ENCODE measurements at places on chromosomes 1 and 21.

DNA sequence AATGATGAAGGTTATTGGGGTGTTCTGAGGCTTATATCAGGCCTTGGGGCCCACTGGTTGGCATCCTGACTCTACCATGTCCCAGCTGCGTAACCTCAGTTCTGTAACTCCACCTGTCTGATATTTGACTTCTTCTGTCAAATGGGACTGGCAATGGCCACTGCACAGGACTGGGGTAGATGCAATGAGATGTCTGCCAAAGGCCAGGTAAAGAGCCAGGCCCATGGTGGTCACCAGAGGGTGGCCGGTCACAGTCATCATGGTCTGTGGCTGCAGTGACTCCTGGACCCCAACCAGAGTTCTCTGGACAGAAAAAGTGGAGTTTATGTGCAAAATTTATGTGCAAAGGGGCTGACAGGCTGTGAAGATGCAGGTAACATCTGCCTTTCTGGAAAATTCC, 173.3 kb downstream of the PTPRU start:
- DNase-seq: no peak

GRCh38 chr1:234226113-234226818, 147.0 kb upstream of the COA6 start:
- DNase-seq: no peak

GRCh38 chr1:11501491-11501897, 22.5 kb downstream of the DISP3 start:
- no peak for DNase-seq

DNA sequence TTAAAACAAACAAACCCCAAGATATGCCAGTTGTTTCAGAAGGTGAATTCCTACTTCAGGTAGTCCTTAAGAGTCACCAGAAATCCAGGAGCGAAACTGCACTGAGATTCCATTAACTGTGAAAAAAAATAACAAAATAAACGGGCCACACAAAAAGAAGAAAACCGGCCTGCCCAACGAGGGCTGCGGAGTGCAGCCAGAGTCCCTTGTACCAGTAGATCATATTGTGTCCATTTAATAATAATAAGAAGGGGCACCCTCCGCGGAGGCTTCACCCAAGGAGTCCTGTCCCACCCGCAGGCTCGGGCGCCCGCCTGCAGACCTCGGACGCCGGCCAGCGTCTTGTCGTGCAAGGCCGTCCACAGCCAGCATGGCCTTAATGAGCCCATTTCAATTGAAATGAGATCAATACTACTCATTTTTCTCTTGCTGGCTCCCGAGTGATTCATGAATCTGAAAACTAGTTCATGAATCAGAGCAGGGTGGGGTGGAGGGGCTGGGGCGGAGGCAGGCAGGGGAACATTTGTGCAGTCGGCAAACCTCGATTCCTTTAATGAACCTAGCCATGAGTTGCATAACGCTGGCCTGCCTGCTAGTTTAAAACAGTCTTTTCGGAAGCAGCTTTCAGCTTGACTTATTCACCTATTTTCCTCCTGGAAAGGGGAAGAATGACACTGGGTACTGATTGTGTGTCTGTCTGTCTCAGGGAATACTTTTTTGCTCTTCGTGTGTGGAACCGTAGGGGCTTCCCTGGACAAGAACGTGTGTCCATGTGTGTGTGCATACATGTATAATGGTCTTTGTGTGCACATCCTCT, 113.1 kb upstream of the IRF2BP2 start:
- peak; percentile 72 for DNase-seq

DNA sequence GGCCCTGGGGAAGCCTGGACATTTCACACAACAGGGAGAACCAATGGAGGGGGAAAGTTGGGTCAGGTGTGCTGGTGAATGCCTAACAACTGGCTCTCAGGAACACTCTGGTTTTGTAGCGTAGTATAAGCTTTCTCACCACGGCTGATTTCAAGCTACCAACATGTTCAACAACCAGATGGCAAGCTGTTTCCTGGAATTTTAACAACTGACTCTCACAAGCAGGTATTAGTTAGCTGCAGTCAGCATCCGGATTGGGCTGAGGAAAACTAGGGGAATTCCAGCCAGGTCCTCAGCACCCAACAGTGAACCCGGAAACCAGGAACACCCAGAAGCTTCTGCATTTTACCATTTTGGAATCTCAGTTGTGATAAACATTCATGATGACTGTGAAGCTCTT, 162.3 kb upstream of the CAMK1G start:
- DNase-seq: peak; percentile 44

DNA sequence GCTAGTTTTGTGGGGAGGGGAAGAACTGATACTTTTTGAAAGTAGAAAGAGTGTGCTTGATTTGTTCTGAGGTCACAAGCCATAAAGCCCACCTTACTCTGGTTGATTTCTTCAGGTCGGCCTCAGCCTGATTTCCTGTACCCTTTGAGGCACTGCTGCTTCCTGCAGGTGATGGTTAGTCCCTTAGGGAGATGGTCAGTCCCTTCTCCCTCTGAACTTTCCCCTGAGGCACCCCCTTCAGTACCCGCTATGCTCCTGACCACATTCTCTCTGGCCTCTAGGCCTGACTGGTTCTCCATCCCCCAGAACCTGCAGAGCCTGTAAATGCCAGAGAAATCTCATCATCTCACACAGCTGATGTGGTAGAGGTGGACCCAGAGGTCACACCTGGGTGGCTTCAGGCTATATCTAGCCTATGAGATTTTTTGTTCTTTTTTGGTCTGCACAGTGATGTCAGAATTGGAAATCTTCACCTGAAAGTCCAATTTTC, 15.0 kb upstream of the ID3 start:
- DNase-seq: no peak

DNA sequence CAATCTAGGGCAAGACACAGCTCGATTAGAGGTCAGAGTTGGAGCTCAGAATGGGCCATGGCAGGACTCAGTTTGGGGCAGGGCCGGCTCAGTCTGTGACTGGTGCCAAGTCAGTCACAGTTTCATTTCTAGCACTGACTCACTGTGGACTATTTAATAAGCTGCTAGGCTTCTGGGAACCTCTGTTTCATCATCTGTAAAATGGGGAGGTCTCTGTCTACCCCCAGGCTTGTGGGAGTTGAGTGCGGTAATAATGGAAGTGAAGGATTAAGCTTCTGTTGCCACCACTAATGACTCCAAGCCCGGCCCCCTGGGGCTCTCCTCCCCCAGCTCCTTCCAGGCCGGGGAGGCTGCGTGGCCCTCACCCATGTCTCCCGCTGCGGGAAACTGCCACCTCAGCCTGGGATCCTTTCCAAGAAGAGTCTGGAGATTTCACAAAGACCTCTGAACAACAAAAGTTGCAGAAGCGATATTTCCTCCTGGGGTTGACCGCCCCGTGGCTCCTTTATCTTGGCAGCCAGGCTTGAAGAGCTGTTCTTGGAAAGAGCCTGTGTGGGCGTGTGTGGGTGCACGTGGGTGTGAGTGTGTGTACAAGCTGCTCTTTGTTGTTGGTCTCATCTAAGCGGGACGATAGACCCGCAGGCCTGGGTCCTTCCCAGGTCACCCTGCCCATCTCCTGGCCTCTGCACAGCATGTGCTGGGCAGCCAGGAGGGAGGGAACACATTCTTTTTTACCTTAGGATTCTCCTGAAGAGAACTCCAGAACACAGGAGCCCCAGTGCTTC, 29.1 kb downstream of the KNCN start:
- DNase-seq: peak; percentile 55

DNA sequence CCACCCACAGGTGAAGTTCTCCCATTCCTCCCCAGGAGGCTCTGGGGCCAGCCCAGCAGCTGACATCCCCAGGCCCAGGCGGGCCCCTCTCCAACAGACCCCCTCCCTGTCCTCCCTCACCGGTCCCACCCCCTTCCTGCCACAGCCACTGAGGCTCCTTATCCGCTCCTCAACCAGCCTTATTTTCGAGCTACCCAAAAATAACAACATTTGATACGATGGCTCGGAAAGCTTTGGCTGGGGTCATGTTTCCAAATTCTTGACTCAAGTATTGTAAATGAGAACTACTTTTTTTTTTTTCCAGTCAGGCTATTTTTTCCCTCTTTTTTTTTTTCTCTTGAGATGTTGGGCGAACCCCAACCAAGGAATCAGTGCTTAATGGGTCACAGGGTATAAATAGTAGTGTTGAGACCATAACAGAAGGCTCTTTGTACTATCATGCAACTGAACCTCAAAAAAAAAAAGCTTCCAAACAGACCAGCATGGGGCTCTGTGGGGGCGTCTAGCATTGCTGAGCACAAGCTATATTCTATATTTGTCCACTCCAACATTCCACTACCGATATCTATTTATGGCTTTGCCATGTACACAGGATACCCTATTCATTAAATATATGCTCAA, 27.2 kb downstream of the IRF2BP2 start:
- DNase-seq: no peak

- DNase-seq: peak; percentile 35
These were observed 5.9 kb upstream of the LHX9 start for GRCh38 chr1:197911111-197911856.

DNA sequence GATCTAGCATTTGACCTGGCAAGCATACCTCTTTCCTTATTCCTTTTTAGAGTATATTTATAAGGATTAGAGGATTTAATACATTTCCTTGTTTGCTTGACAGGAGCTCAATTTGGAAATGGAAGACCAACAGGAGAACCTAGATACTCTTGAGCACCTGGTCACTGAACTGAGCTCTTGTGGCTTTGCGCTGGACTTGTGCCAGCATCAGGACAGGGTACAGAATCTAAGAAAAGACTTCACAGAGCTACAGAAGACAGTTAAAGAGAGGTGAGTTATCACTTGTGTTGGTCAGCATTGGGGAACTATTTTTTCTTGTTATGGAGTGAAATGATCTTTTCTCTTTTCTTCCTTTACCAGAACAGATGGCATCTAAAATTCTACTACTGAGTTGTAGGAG, 123.4 kb upstream of the BMP8A start:
- no peak for DNase-seq

GRCh38 chr1:29962831-29963247, 726.5 kb downstream of the PTPRU start:
- no peak for DNase-seq

GRCh38 chr21:45724345-45724961, 80.9 kb downstream of the PCBP3 start:
- no peak for DNase-seq

DNA sequence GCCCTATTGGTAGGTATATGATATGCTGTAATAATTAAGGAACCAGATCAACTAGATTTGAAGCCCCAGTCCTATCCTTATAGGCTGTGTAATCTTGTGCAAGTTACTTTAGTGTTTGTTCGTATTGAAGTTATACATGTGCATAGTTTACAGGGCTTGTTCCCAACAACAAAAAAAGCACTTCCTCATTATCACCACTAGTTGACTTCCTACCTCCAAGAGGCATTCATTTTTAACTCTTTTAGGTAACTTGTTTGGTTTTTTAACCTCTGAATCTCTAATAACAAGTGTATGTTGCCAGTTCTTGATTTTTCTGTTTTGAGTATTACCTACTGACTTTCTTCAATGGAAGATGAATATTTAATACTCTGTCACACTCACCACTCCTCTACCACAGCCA, 71.9 kb downstream of the ST3GAL3 start:
- no peak for DNase-seq

GRCh38 chr1:234325878-234326496, 47.3 kb upstream of the COA6 start:
- no peak for DNase-seq

DNA sequence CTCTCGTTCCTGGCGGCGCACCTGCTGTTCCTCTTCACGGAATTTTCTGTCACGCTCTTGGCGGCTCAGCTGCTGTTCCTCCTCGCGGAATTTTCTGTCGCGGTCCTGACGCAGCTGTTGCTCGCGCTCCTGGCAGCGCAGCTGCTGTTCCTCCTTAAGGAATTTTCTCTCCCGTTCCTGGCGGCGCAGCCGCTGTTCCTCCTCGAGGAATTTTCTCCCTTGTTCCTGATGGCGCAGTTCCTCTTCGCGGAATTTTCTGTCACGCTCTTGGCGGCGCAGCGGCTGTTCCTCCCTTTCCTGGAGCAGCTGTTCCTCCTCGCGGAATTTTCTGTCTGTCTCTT, 6.4 kb downstream of the TCHH start:
- DNase-seq: no peak

- DNase-seq: no peak
These were observed 27.5 kb downstream of the ATP1B1 start for GRCh38 chr1:169133801-169134502.

- no peak for DNase-seq
These were observed 16.5 kb upstream of the BCAS2 start for GRCh38 chr1:114597949-114598348.

DNA sequence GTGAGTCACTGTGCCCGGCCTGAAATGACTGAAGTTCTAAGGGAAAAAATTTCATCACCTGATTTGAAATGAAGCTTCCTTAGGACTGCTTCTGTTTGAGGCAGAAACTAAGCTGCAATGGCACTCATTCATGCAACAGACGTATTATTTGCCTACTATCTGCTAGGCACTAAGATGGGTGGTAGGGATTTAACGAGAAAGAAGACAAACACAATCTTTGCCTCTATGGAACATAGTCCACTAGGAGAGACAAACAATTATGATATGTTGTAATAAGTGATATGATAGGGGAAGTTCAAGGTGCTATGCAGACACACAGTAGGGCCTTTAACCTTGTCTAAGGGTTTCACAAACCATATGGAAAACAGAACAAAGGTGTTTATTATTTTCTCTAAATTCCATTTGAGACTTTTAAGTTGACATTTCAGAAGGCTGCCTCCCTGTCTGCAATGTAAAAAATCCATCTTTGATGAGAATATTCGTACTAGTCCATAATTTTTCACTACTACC, 11.3 kb downstream of the LIX1L start:
- DNase-seq: no peak
